MCF 10A (cell line): ENCODE measurements at places on chromosomes 4 and X.

DNA sequence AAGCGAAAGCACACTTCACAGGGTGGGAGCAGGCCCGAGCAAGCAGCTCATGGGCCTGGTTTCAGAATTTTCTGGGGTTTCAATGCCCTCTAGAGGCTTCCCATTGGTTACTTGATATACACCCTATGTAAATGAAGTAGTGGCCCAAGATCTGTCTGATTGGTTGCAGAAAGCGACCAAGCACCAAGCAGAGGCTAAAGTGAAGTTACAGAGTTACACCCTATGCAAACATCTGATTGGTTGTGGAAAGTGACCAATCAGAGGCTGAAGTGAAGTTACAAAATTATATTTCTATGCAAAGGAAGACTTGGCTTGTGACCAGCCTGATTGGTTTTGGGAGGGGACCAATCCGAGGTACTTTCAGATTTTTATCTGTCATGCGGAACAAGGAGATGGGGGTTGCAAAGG lies 8.2 kb downstream of the FHIP1A start:
- DNase-seq = peak; percentile 81

GRCh38 chr4:851701-852430 lies 25.9 kb upstream of the CPLX1 start:
- no peak for DNase-seq

DNA sequence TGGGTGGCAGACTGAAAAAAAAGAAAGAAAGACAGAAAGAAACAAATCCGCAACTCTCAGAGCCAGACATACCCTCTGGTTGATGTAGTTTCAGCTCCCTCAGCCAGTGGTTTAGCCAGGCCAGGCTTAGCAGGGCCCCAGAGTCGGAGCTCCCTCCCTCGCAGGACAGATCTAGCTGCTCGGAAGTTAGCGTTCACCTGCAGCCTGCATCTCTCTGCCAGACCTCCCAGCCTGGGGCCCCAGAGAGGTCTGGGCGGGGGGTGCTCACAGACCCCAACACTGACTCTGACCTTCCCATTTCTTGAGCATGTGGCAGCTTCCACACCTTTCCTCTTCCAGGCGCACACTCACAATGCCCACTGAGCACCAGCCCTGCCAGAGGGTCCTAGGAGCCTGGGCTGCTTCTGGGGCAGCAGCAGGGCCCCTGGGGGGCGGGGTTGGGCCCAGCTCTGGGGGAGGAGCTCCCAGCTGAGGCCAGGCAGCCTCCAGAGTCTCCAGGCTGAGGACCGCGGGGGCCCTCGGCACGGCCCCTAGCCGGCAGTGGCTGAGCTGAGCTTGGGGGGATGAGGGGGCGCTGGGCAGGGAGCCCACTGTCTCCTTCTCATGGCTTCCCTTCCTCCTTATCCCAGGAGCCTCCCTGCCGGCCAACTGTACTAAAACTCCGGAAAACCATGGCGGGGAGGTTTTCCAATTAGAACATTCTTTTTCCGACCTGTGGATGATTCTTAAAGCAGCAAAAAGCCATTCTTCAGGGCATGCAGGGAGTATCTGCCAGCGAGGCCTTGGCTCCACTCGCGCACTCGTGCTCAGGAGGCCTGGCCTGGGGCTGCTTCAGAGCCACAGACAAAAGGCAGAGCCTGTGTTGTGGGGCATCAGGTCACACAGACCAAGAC lies 4.6 kb upstream of the ZNF185 start:
- DNase-seq = no peak

DNA sequence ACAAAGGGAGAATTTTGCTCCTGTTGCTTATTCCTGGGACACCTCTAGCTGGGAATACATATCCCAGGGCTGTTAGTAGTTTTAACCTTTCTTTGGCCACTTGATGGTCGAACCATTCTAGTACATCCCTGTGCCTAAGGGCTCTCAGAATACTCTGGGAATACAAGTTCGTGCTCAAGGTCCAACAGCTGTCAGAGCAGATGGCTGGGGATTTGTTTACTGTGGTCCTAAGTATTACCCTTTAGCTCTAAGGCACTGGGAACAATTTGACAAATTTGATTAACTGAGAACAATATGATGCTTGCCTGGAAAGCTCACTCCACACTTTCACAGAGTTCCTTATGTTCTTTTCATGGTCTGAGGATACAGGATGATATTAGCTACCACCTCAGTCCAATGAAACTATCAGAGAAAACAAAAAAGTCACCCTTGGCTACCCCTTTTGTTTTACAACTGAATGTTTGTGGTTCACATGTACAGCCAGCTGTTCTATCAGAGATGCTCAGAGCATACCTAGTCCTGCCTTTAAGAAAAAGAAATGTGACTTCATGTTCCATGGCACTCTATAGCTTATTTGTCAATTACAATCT lies 47.4 kb upstream of the PHOX2B start:
- no peak for DNase-seq

- no peak for DNase-seq
Observed at GRCh38 chrX:41666251-41666650, 22.5 kb upstream of the GPR34 start.

DNA sequence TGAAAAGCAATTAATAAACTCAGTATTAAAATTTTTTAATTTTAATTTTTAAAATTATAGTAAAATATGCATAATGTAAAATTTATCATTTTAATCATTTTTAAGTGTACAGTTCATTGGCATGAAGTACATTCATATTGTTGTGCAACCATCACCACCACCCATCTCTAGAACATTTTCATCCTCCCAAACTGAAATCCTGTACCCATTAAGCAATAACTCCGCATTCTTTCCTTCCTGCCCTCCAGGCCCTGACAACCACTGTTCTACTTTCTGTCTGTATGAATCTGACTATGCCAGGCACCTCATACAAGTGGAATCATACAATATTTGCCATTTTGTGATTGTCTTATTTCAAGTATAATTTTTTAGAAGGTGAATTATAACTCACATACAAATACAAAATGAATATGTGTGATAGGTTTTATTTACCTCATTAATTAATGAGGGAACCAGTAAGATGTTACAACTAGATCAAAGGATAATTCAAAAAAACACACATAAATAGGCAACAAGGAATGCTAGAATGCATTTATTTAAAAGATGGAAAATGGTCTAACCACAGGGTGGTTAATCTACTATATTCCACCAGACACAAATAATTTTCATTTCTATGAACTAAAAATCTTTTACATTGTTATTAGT lies 13.1 kb upstream of the AFF1 start:
- peak; percentile 89 for DNase-seq
